ENCODE measurements at places on chromosomes 11 and 22. TPM values are rescaled to one million over a fixed set of nuclear protein-coding genes. Genes with fewer than 3 reads are reported as not detected.

DNA sequence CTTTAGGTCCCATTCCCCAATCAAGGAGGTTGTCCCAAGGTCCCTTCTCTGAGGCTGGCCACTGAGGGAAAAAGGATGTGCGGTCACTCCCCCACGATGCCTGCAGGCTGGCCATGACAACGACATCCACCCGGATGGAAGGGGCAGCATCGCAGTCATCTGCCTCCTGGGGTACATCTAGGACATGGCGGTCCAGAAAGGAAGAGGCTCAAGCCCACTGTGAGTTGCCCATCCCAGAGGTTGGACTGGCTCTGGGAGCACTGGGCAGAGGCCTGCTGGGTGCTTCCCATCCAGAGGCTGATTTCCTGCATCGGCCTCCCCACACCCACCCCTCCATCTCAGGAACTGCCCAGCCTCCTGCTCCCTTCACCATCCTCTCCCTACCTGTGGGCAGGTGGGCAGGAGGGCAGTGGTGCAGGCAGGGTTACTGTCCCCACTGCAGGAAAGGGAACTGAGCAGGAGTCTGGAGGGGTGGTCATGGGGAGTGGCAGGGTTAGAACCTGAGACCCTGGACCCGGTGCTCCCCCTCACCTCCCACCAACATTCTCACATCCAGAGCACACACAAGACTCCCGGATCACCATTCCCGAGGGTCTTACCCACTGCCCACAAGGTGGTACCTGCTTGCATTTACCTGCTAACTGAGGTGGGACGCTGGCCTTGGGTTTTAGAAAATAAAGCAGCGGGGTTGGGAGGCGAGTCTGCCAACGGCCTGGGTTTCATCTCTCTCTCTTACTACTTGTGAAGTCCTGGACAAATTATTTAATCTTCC, 4.4 kb downstream of the RCE1 start:
- peaks cover 6% of the 10 kb centered on the region for H3K36me3 ChIP-seq
- no peaks in the 10 kb centered on the region for H3K27me3 ChIP-seq
- H3K4me1 ChIP-seq, result peaks cover 18% of the 10 kb centered on the region

GRCh38 chr11:127843483-127844396, 743.6 kb downstream of the ETS1 start:
- H3K27ac ChIP-seq, result no peak overlapping the region
- no peaks in the 10 kb centered on the region for H3K36me3 ChIP-seq
- H3K4me3 ChIP-seq, result no peak overlapping the region
- no peaks in the 10 kb centered on the region for H3K27me3 ChIP-seq
- H3K4me1 ChIP-seq, result peaks cover 5% of the 10 kb centered on the region

- peak overlapping the region; percentile 99 for H3K27ac ChIP-seq
- DNase-seq, result no peak
Observed at GRCh38 chr11:65502555-65503367, 3.9 kb downstream of the MALAT1 start.

DNA sequence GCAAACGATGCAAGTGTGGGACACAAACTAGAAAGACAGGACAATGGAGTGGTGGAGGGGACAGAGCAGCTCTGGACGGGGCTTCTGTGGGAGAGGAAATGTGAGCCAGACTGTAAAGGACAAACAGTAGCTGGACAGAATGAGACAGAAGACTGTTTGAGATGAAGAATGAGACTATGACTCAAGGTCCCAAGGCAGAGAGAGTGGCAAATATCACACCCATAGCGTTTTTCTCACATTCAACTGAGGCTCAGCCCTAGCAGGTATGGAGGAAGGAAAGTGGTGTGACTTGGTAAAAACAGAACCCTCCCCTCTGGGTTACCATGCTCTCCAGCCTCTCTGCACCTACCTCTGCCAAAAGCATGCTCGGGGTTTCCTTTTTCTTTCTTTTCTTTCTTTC, 96.5 kb downstream of the RPL27A start:
- DNase-seq, result no peak
- no peaks in the 10 kb centered on the region for H3K36me3 ChIP-seq
- no peak overlapping the region for H3K4me3 ChIP-seq

DNA sequence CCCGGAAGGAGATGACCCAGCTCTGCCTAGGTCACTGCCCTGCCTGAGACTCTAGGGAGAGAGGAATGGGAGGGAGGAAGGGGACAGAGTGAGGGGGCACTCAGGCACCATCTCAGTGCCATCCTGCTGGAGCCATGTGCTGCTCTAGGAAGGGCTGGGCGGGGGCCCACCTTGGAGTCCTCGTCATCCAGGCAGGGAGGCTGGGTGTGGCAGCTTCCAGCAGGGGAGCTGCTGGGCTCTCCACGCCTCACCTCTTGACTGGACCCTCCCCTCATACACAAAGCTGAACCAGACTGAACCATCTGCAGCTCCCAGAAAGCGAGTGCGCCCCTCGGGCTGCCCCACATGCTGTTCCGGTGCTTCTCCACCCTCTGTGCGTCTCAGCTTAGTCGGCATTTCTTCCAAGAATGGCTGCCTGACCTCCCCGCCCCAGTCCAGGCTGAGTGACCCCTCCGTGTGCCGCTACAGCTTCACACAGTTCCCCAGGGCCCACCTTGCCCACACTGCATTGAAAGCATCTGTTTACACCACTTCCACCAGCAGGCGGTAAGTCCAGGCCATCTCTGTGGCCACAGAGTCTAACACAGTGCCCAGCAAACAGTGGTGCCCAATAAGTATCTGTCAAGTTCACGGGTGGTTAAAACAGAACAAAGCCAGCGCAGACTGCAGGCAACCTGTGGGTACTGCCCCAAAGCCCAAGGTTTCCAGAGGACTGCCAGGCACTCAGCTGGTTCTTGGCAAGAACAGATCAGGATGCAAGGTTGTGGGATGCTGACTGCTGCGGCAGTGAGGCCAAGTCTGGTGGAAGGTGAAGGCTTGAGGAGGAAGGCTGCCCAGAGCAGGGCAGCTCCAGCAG, 9.4 kb upstream of the TRIM29 start:
- H3K4me3 ChIP-seq, result no peak overlapping the region
- peak; percentile 4 for DNase-seq
- no peaks in the 10 kb centered on the region for H3K4me1 ChIP-seq
- no peak overlapping the region for H3K27ac ChIP-seq
- no peaks in the 10 kb centered on the region for H3K36me3 ChIP-seq

- peak within 1 kb of the TSS; percentile 87 for H3K27ac ChIP-seq
- no peaks in the 10 kb centered on the region for H3K27me3 ChIP-seq
- peaks cover 15% of the 10 kb centered on the region for H3K4me1 ChIP-seq
- DNase-seq, result peak; percentile 96
Observed at GRCh38 chr11:18012906-18013781, at the start of gene SERGEF. Gene SERGEF (minus strand): TSS chr11:18013047. CDS start chr11:18013010, 37 bp downstream.

DNA sequence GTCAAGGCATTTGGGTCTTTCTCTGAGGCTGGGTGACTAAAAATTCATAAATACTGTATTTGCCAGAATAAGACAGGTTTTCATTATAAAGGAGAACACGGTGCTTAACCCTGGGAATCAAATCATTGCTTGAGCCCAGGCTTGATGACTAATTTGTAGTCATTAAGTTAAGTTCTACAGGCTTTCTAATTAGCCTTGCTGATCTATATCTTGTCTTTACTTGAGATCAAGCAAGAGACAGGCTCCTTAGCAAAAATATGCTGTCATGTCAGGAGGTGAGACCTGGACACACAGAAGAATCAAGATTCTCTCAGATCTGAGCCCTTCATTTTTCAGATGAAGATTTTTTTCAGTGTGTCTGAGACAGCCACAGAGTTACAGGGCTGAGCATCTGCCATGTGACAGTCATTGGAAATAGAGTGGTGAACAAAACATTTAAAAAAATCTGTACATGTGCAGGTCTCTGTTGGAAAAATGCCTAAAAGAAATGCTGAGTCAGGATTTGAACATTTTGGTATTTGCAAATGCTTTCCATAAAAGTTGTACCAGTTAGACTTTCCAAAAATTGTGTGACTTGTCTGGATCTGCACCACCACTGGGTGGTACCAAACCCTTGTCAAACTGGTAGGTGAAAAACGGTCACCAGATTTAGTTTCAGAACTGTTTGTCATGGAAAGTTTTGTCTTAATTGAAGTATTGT, 14.6 kb downstream of the ACAT1 start:
- no peak overlapping the region for H3K27ac ChIP-seq
- peaks cover 6% of the 10 kb centered on the region for H3K36me3 ChIP-seq
- H3K4me1 ChIP-seq, result peaks cover 13% of the 10 kb centered on the region
- no peak for DNase-seq

DNA sequence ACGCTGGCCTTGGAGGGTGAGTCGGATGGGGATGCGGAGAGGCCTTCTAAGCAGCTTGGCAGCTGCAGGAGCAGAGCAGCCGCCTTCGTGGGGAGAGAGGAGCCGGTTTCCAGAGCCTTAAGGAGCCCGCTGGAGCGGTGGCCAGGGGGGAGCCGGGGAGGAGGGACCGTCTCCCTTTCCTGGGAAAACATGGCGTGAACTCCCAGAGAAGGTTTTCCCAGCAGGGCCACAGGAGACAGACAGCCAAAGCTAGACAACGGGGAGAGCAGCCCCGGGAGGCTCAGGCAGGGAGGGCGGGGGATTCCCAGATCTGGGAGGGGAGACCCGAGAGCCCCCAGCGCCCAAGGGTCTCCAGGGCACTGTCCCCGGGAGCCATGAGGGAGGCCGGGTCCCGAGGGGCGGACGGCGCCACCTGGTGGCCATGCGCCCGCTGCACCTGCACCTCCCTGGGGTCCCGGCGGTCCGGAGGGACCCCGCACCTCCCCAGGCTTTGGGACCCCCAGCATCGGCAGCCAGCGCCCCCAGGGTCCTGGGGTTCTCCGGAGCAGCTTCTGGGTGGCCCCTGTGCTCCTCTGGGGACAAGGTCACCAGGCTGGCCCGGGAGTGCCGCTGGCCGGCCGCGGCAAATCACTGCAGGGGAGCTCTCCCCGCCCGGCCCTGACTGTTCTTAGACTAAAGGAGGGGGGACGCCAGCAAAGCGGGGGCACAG, 2.4 kb upstream of the SYT8 start:
- no peaks in the 10 kb centered on the region for H3K36me3 ChIP-seq
- H3K4me3 ChIP-seq, result no peak overlapping the region
- DNase-seq, result no peak
- peaks cover 73% of the 10 kb centered on the region for H3K4me1 ChIP-seq

- H3K4me1 ChIP-seq, result no peaks in the 10 kb centered on the region
- no peaks in the 10 kb centered on the region for H3K36me3 ChIP-seq
- no peaks in the 10 kb centered on the region for H3K27me3 ChIP-seq
- DNase-seq, result no peak
- no peak overlapping the region for H3K27ac ChIP-seq
Observed at GRCh38 chr11:19660076-19660475, 52.6 kb upstream of the NAV2 start.

GRCh38 chr11:112113539-112114457, 27.1 kb downstream of the SDHD start:
- no peak overlapping the region for H3K27ac ChIP-seq
- DNase-seq, result no peak
- no peaks in the 10 kb centered on the region for H3K36me3 ChIP-seq
- H3K4me3 ChIP-seq, result no peak overlapping the region

GRCh38 chr11:5626196-5626595, 1.4 kb downstream of the TRIM34 start:
- no peaks in the 10 kb centered on the region for H3K27me3 ChIP-seq
- H3K27ac ChIP-seq, result no peak overlapping the region
- H3K4me1 ChIP-seq, result peaks cover 22% of the 10 kb centered on the region
- no peak overlapping the region for H3K4me3 ChIP-seq

DNA sequence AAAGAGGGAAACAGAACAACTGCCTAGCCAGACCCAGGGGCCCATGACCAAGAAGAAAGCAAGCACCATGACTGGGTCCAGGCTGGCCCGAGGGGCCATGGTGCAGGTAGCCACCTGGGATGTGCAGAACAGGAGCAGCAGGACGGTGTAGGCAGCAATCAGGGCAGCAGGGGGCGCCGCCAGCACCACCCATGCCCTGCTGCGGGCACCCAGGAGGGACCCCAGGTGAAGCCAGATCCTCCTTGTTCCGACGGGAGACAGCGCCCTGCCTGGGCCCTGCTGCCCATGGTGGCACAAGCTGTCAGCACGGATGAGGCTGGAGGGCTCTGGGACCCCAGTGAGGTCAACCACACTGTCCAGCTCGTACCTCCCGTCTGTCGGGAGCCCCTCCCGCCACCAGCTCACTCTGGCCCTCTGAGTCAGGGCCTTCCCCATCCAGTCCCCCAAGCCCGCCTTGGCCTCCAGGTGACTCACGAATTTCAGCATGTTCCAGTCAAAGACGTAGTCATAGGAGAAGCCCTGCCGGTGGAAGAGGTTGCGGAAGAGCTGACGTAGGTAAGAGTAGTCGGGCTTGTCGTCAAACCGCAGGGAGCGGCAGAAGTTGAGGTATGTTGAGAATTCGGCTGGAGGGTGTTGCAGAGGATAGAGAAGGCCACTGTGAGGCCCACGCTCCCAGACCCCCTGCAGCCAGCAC, 18.8 kb downstream of the CSNK1E start:
- no peak overlapping the region for H3K4me3 ChIP-seq
- no peak overlapping the region for H3K27ac ChIP-seq
- DNase-seq, result no peak

DNA sequence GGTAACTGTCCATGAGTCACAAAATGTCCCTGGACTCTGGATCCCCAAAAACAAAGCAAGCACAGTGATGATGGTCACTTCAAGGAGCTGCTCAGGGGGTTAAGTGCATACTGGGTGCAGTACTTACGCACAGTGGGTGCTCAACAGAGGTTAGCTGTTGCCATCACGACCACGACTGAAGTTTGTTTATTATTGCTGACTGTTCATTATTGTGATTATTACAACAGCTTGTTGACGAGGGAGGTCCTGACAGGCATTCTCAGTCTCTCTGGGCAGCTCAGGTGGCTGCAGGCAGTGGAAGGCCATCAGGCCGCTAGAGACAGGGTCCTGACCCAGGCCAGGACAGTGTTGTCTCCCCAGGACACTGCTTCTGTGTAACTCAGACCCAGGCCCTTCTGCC, 418.8 kb downstream of the SHANK2 start:
- DNase-seq, result no peak
- H3K4me1 ChIP-seq, result no peaks in the 10 kb centered on the region
- H3K4me3 ChIP-seq, result no peak overlapping the region
- no peaks in the 10 kb centered on the region for H3K27me3 ChIP-seq

- no peaks in the 10 kb centered on the region for H3K36me3 ChIP-seq
- H3K27me3 ChIP-seq, result no peaks in the 10 kb centered on the region
- no peak for DNase-seq
- H3K27ac ChIP-seq, result no peak overlapping the region
Observed at GRCh38 chr11:62487738-62488551, 58.7 kb downstream of the AHNAK start.

DNA sequence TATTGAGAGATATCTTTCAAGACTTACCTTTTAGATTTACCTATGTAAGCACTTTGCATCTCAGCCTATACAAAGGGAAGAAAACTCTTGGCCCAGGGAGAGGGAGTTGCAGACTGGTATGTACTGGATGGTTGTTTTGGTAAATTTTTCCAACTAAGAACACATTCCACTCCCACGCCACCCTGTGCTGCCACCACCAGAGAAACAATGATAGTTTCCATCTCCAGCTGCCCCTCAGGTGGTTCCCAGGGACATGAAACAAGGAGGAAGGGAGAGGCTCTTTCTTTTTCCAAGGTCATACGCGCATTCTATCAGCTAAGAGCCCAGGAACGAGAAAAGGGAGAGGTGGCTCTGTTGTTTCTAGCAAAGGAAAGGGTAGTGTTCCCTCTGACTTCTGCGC, 34.4 kb downstream of the CCDC34 start:
- DNase-seq, result no peak
- H3K27me3 ChIP-seq, result no peaks in the 10 kb centered on the region
- no peak overlapping the region for H3K4me3 ChIP-seq
- no peaks in the 10 kb centered on the region for H3K36me3 ChIP-seq
- no peak overlapping the region for H3K27ac ChIP-seq
- peaks cover 5% of the 10 kb centered on the region for H3K4me1 ChIP-seq

The ACR gene
- total RNA-seq, result not detected

The FKBP2 gene
- total RNA-seq, result 92.6 TPM

The TMA7B gene
- not detected for total RNA-seq

The C11orf97 gene
- not detected for total RNA-seq

The KCNQ1 gene
- 46.1 TPM for total RNA-seq

The INSC gene
- 0.52 TPM for total RNA-seq

The ACRV1 gene
- total RNA-seq, result not detected

The BAD gene
- total RNA-seq, result 85.9 TPM

The RRP8 gene
- total RNA-seq, result 5.4 TPM

The SPA17 gene
- 2.6 TPM for total RNA-seq

The FOLH1 gene
- total RNA-seq, result 0.33 TPM
